ENCODE measurements at places on chromosomes 2 and 18.

DNA sequence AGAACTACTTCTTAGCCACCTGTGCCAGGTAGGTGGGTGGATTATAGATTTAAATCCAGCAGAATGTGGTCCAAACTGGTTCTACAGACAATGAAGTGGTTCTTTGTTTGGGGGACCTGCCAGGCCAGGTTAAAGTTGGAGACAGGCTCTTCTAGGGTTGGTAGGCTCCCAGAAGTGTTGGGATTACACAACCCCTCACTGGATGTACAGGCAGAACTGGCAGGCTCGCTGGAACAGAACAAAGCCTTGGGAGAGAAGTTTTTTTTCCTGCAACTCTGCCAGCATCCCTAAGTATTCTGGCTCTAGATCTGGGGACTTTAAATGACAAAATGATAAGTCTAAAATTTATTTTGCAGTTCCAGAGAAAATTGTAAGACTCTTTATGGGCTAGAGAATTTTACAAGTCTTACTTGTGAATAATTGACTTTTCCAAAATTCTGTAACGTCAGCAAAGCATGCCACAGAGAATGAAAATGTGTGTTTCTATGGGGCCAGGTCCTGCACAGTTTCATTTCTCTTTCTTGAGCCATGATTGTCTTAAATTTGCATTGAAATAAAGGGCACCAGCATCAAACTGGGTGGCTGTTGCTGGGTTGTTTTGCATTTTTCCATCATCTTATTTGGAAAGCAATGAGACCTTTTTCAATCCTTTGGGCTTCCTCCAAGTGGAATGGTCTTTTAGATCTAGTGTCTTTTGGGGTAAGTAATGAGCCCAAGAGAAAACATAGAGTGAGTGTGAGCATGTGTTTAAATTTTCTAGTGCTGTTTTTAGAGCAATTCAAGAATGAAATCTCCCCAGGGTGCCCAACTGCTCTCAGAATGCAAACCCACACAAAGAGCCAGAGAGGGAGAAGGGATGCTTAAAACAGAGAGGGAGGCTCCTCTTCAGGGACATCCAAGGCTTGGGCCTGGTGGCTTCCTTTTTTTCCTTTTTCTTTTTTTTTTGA, 32.4 kb upstream of the ATL2 start:
- no peak for DNase-seq

DNA sequence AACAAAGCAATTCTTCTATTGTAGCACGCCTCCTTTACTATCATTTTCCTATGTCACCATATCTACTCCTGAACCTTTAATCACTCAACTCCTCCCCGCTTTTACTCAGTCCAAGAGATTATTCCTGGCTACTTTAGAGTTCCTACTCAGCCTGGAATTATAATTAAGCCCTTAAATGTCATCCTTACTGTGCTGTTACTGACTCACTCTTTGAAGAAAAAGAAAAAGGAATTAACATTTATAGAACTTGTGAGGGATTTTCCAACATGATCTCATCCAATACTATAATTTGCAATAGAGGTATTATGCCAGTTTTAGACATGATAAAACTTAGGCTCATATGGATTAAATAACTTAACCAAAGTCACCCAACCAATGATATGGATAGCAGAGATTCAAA, 61.7 kb downstream of the CCDC88A start:
- no peak for DNase-seq

GRCh38 chr18:80253236-80253635, 5.9 kb upstream of the PARD6G start:
- no peak for DNase-seq

GRCh38 chr2:204850581-204850980, 305.3 kb downstream of the PARD3B start:
- no peak for DNase-seq

GRCh38 chr2:100928235-100928634, 73.9 kb upstream of the RPL31 start:
- no peak for DNase-seq
